Small intestine (tissue), 16 donors: ENCODE measurements at places on chromosomes 7 and 10. TPM values are rescaled to one million over a fixed set of nuclear protein-coding genes. Genes with fewer than 3 reads are reported as not detected.

- no peaks in the 10 kb centered on the region for H3K36me3 ChIP-seq
- DNase-seq, result no peak
- H3K4me3 ChIP-seq, result no peak overlapping the region
- no peaks in the 10 kb centered on the region for H3K27me3 ChIP-seq
- no peak overlapping the region for H3K27ac ChIP-seq
Measured at GRCh38 chr10:12543589-12543988, 194.2 kb downstream of the CAMK1D start.

GRCh38 chr7:13742811-13743210, 246.7 kb downstream of the ETV1 start:
- no peaks in the 10 kb centered on the region for H3K36me3 ChIP-seq
- no peak overlapping the region for H3K27ac ChIP-seq
- H3K27me3 ChIP-seq, result no peaks in the 10 kb centered on the region
- peak; percentile 34 for DNase-seq
- H3K4me1 ChIP-seq, result no peaks in the 10 kb centered on the region

DNA sequence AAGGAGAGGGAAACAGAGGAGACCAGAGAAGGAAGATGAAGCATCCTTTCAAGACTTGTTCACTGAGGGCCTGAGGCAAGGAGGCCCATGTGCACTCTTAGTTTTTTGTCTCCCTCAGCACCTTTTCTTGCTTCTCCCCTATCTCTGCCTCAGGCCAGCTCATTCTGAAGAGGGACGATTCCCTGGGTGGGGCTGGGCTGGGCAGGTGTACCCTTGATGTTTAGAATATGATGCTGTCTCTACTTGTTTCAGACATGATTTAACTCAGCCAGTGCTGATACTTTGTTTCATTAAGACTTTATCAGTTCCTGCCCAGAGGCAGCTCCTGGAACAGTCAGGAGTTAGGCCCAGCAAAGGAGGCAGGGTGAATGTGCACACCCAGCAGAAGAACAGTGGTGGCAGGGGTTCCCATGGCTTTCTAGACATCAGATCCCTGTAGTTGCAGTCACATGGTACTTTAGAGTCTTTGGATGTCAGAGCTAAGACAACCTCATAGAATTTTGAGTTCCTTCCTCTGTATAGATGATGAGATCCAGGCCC, 3.4 kb downstream of the PRXL2A start:
- peaks cover 76% of the 10 kb centered on the region for H3K4me1 ChIP-seq
- H3K36me3 ChIP-seq, result peaks cover 5% of the 10 kb centered on the region
- H3K27me3 ChIP-seq, result no peaks in the 10 kb centered on the region
- H3K4me3 ChIP-seq, result no peak overlapping the region

DNA sequence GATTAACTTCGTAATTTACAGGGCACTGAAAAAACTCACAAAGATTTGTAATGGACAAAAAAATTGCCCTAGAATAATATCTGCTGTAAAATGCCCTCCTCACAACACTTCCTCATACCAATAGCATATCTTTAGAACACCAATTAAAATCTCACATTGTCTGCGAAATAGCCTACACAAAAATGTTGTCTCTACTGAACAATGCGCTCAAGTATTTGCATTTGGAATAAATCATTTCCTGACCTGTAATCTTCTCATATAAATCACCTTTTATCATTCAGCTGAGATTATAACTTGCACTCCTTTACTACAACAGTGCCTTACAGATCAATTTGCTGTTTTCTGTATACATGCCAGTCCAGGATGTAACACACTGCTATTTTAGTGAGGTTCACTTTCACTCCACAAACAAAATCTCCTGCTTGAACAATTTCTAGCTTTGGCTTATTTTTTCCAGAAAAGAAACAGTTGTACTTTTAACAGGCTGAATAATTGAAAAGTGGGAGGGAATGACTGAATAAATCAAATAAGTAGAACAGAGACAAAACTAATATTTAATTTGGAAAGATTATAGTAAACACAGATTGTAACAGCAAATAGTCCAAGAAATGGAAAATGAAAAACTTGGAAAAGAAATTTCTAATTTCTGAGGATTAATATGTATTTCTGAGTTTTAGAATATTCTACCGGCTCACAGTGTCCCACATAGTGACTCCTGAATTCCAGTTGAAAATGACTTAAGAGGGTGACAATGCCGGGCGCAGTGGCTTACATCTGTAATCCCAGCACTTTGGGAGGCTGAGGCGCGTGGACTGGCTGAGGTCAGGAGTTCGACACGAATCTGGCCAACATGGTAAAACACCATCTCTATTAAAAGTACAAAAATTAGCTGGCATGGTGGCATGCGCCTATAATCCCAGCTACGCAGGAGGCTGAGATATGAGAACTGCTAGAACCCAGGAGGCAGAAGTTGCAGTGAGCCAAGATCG, 30.6 kb downstream of the JMJD1C start:
- DNase-seq, result no peak
- H3K4me1 ChIP-seq, result no peaks in the 10 kb centered on the region
- no peak overlapping the region for H3K27ac ChIP-seq
- H3K4me3 ChIP-seq, result no peak overlapping the region

GRCh38 chr10:42691361-42692120, 53.2 kb upstream of the ZNF33B start:
- no peaks in the 10 kb centered on the region for H3K36me3 ChIP-seq
- no peak overlapping the region for H3K27ac ChIP-seq
- DNase-seq, result no peak
- no peaks in the 10 kb centered on the region for H3K4me1 ChIP-seq

- no peaks in the 10 kb centered on the region for H3K4me1 ChIP-seq
- H3K36me3 ChIP-seq, result no peaks in the 10 kb centered on the region
- no peak for DNase-seq
Measured at GRCh38 chr10:82817676-82818422, 942.9 kb downstream of the NRG3 start.

DNA sequence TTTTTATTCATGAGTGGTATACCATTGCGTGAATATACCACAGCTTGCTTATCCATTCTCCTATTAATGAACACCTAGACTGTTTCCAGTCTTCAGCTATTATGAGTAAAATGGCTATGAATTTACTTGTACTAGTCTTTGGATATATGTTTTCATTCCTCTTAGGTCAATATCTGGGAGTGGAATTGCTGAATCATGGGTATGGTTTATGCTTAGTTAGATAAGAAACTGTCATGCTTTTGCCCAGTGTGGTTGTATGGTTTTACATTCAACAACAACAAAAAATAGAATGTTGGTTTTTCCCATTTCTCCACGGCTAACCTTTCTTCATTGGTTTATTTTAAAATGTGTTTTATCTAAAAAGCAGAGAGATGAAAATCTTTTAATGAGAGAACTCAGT, 308.3 kb downstream of the PHF14 start:
- no peaks in the 10 kb centered on the region for H3K36me3 ChIP-seq
- H3K27me3 ChIP-seq, result no peaks in the 10 kb centered on the region
- no peak for DNase-seq

- no peak overlapping the region for H3K27ac ChIP-seq
- no peak for DNase-seq
- no peaks in the 10 kb centered on the region for H3K27me3 ChIP-seq
Measured at GRCh38 chr7:40802497-40802896, 667.7 kb downstream of the SUGCT start.

DNA sequence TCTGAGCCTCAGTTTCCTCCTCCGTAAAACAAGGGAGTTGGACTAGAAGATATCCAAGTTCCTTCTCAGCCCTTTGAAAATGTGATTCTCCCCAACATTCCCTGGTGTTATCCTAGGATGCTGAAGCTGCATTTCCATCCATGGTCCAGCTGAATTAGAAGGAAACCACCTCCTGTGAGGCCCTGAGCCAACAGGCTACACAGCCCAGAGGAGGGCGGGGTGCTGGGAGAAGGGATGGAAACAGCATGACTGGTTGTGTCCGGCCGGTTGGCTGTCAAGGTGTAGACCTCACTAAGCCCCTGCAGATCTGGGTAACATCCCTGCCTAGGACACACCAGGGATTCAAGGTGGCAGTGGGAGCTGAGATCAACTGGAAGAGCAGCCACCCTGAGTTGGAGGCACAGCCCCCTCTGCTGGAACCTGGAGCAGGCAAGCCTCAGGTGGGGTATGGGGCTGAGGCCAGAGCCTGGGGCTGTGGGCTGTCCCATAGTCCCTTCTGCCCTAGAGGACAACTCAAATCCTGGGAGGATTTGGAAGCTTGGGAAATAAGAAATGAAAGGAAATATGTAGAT, 72.0 kb downstream of the PAX2 start:
- no peak overlapping the region for H3K27ac ChIP-seq
- no peaks in the 10 kb centered on the region for H3K4me1 ChIP-seq
- H3K27me3 ChIP-seq, result no peaks in the 10 kb centered on the region
- H3K4me3 ChIP-seq, result no peak overlapping the region

GRCh38 chr10:2929480-2930258, 137.7 kb upstream of the PFKP start:
- no peak for DNase-seq
- H3K4me3 ChIP-seq, result no peak overlapping the region
- H3K36me3 ChIP-seq, result no peaks in the 10 kb centered on the region
- no peaks in the 10 kb centered on the region for H3K4me1 ChIP-seq
- H3K27me3 ChIP-seq, result no peaks in the 10 kb centered on the region

- peaks cover 6% of the 10 kb centered on the region for H3K4me1 ChIP-seq
- peak overlapping the region; percentile 25 for H3K27ac ChIP-seq
- H3K36me3 ChIP-seq, result no peaks in the 10 kb centered on the region
- H3K4me3 ChIP-seq, result peak overlapping the region; percentile 87
- DNase-seq, result peak; percentile 45
- H3K27me3 ChIP-seq, result peaks cover 4% of the 10 kb centered on the region
Measured at GRCh38 chr10:5413012-5413938, 918 bp downstream of the NET1 start.

PLEKHS1 gene
- 23.1 TPM for polyA plus RNA-seq

CUZD1 gene
- polyA plus RNA-seq, result 0.75 TPM
